ENCODE measurements at places on chromosomes 7 and 10.

DNA sequence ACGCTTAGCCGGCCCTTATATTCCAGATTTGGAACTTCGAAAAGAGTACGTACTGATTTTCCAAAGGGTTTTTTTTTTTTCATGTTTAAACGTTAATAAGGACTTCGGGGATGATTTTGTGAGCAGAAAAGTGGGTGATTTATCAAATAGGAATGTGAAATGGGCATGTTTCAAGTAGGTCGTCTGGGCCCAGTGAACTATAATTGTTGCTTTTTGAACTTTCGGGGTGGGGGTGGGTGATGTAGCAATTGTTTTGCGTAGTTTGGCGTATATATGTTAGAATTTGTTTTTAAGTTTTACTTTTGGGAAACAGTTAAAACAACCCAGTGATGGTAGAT lies 299 bp upstream of the PBLD start:
- no peak for DNase-seq

GRCh38 chr7:2383543-2384274 lies 19.7 kb upstream of the CHST12 start:
- DNase-seq = no peak

GRCh38 chr10:129790715-129791446 lies 173.2 kb downstream of the EBF3 start:
- peak; percentile 39 for DNase-seq

- DNase-seq = no peak
These were observed 57.9 kb upstream of the ITGB1 start for GRCh38 chr10:33015761-33016547.

DNA sequence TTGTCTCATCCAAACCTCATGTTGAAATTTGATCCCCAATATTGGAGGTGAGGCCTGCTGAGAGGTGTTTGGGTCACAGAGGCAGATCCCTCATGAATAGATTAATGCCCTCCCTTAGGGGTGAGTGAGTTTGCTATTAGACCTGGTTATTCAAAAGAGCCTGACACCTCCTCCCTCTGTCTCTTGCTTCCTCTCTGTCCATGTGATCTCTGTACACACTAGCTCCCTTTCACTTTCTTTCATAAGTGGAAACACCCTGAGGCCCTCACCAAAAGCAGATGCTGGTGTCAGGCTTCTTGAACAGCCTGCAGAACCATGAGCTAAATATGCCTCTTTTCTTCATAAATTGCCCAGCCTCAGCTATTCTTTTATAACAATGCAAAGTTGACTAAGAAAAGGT lies 447.1 kb downstream of the MDFIC start:
- DNase-seq = no peak

DNA sequence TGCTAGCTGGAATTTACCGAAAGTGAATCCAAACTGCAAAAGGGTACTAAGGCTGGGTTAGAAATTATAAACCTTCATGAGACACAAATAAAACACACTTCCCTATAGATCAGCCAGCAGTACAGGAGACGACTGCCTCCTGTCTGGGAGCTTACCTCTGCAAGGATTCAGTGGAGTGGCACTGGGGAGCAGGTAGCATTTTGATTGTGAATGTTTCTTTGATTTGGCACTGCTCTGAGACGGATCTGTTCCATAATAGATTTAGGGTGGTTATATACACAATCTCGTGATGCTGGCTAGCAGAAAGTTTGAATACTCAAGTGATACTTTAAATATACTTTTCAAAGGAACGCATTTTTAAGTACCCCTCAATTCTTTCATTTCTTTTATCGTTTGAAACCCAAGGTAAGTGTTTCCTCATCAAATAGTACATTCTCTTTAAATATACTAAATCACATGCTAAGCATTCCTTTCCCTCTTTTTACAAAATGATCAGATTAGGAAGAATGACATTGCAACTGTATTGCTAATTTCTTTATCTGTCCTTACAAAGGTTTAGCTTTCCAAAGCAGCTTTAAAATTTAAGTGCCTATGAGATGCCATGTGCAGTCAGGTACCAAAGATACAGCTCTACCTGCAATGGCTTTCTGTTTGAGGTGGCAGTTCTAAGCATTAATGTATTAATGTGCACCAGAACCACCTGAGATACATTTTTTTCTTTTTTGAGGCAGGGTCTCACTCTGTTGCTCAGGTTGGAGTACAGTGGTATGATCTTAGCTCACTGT lies 20.6 kb upstream of the CHCHD3 start:
- DNase-seq = peak; percentile 74

DNA sequence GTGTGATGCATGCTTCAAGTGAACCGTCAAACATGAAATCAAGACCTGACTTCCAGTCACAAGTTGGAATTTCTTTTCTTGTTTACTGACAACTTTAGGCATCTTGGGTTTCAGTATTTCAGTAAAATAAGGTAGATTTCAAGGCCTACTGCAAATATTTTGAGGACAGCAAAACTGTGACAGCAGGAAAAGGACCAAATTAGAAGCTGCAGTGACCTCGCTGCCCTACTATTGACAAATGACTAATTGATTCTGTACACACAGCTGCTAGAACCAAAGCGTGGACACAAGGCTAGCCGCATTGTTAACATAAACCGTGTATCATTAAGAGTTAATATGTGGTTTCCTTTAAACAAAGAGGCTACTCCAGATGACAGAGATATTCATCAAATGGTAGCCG lies 105.7 kb upstream of the SEC61G start:
- peak; percentile 34 for DNase-seq

GRCh38 chr10:77485847-77486246 lies 151.8 kb downstream of the KCNMA1 start:
- no peak for DNase-seq

- no peak for DNase-seq
These were observed 90.6 kb downstream of the FAM171A1 start for GRCh38 chr10:15280462-15280861.

DNA sequence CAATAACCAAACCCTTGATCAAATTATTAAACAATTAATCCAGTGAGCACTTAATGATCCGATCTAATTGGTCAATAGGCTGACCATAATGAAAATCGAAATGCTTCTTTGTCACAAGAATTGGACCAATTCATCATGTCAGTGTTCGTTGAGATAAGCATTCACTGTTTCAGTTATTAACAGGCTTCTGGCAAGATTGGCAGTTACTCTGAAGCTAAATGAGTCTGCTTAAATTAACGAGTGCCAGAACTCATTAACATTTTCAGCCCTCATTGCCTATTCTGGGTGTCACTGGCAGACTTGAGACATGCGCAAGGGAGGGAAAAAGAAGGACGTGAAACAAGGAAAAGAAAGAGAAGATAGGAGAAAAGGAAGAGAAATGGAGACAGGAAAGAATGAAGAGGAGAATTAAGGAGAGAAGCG lies 30.7 kb upstream of the SLC26A3 start:
- no peak for DNase-seq

DNA sequence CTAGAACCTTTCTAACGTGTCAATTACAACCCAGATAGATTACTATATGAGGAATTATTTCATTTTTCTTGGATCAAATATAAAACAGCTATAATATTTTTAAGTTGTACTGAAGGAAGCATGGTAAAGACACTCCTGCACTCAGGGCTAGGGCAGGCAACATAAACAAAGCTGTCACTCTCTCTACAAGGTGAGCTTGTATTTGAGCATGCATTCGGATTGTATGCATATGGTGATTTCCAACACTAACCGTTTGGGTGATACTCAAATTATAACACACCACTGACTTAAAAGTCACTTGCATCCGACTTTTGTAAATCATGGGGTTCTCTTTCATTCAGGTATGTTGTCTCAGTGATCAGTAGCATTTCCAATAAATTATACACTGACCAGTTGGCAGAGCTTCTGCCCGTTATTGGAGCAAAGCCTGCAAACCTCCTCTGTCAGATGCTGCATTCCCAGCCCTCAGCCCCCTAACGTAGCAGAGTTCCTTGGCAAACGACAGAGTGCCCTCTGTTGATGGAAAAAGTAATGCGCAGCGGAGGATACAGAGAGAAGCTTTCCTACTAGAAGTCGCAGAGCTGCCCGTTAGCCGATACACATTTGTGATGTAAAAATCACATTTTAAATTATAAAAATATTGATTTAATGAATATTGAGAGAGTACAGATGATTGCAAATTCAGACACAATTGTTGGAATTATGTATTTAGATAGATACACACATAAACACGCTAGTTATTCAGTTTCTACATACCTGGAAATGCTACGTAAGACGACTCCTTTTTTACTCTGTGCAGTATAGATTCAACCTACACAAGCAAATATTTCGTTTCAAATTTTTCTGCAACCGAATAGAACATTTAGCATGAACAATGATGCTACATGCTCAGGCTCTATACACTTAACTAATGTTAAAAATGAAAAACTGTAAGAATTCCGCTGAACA lies 173.9 kb upstream of the SP4 start:
- peak; percentile 94 for DNase-seq

DNA sequence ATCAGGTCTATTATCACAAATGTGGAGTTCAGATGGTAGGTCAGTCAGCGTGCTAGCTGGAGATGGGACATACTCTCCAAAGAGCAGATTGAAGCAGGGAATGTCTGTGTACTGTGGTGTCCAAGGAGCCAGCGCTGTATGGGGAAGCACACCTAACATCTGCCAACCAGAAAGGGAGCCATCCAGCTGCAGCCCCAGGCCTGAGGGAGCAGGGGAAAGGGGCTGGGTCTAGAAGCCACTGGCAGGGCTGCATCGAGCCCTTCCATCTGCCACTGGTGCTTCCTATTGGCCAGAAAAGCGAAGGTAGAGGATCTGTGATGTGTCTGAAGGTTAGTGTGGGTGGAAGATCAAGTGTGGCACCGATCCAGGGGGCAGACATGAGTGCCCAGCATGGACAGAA lies 8.0 kb upstream of the RAMP3 start:
- DNase-seq = no peak

- DNase-seq = no peak
These were observed 7.7 kb upstream of the TMEM120A start for GRCh38 chr7:76002139-76002538.

- DNase-seq = peak; percentile 84
These were observed 6.2 kb upstream of the RRP12 start for GRCh38 chr10:97407211-97407951.

GRCh38 chr7:132509643-132510042 lies 66.6 kb downstream of the PLXNA4 start:
- DNase-seq = no peak

DNA sequence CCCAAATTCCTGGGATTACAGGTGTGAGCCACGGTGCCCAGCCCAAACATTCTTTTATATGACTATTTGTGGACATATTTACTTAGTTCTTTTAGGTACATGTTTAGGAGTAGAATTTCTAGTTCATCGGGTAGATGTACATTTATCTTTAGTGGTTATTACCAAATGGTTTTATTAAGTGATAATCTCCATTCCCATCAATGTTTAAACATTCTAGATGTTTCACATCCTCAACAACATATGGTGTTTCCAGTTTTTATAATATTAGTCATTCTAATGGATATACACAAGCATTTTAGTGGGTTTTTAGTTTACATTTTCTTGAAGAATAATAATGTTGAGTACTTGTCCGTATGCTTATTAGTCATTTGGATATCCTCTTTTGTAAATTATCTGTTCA lies 131.7 kb downstream of the RTKN2 start:
- DNase-seq = no peak

- DNase-seq = no peak
These were observed 112.1 kb downstream of the MDFIC start for GRCh38 chr7:115033917-115034459.

Measured in NCI-H1092 treated with DMSO at 0.1 percent for 48 hours (cell line).